ENCODE measurements at places on chromosomes 6 and 20.

DNA sequence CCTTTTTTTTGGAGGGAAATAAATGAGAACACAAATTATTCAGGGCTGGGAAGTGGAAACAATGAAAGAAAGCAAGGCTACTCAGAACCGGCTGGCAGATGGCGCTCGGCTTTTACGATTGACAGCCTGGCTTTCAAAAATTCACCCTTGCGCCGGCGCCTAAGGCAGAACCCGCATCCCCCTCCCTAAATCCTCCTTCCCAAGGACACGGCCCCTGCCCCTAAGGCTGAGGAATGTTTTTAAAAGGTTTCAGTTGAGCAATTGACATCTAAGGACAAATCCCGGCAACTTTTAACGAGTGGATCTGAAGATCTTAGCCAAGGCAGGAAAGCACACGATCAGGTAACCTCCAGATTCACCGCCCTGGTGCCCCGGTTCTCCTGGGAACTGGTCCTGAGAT is 16.3 kb downstream of the GNAS start:
- peak; percentile 32 for DNase-seq

DNA sequence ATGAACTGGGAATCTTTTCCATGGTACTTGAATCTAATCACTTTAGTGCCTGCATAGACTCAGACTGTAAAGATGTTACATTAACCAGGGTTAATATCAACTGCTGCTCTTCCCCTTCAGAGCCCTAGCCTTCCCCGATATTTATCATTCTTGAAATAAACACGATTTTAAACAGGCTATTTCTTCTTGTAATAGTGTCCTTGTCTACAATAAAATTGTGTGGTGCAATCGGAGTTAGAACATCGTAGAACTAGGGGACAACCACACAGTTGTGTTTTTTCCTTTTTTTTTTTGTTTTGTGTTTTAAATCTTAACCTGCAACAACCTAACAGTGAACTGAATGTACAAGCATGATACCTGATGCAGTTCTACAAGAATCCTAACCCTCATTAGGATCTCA is 4.5 kb downstream of the GJA1 start:
- DNase-seq = no peak

DNA sequence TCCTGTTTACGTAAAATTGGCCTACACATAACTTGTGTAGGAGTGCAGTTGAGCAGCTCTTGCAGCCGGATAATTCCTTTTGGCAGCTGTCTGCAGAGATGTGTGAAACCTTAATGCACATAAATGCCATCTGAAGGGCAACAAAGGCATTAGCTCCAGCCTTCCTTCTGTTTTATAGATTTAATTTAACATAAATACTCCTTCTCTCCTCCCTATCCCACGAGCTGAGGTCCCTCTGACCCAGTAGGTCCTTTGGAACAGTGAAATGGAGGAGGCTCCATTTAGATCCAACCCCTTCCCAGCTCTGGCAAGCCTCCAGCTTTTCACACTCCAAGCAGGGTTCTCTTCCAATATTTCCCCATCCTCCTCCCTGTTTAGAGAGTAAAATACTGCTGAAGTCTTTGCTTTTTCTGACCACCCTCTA is 6.5 kb downstream of the PLEKHG1 start:
- no peak for DNase-seq

DNA sequence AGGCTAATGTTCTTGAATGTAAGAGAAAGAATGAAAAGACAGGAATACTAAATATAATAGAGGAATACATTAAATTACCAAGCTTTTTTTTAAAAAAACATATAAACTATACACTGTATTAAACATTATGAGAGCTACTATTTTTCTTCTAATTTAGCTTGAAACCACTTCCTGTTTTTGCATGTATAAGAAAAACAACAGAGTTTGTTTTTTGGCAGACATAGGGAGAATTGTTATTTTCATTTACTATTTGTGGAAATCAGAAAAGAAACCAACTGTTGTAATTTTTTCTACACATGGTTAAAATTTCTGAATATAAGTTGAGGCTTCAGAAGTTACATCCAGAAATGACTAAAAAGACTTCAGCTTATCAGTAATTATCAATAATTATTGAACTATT is 991.8 kb upstream of the GJE1 start:
- no peak for DNase-seq

GRCh38 chr6:153538491-153538890 is 407.4 kb upstream of the RGS17 start:
- no peak for DNase-seq

GRCh38 chr6:5051394-5051793 is 33.7 kb upstream of the PPP1R3G start:
- DNase-seq = no peak

GRCh38 chr6:76416821-76417605 is 344.6 kb upstream of the IMPG1 start:
- no peak for DNase-seq

DNA sequence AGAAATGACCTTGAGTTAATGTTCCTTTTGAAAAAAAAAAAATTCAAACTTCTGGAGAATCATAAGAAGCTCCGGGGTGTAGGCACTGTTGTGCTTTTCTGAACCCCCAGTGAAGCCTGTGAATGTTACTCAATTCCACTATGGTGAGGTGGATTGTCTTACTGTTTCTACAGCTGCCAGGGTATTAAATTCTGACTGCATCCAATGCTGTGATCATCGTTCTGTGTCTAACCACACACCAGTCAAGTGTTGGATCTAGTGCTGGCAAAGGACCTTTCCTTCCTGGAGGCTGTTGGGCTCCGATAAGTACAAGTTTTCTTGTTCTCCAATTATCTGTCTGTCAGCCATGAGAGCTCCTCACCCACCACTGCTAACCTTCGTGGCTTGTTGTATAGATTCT is 162.0 kb upstream of the EPHA7 start:
- DNase-seq = no peak

- no peak for DNase-seq
Measured at GRCh38 chr20:8284902-8285301, 152.8 kb downstream of the PLCB1 start.

GRCh38 chr6:99801805-99802204 is 192.2 kb downstream of the MCHR2 start:
- no peak for DNase-seq

GRCh38 chr20:11195899-11196558 is 522.2 kb upstream of the JAG1 start:
- DNase-seq = no peak

GRCh38 chr20:2866236-2866635 is 7.0 kb upstream of the PTPRA start:
- no peak for DNase-seq

- DNase-seq = no peak
Measured at GRCh38 chr6:109292983-109293586, 89.2 kb downstream of the CD164 start.

GRCh38 chr6:9978480-9978879 is 436.4 kb downstream of the TFAP2A start:
- no peak for DNase-seq

DNA sequence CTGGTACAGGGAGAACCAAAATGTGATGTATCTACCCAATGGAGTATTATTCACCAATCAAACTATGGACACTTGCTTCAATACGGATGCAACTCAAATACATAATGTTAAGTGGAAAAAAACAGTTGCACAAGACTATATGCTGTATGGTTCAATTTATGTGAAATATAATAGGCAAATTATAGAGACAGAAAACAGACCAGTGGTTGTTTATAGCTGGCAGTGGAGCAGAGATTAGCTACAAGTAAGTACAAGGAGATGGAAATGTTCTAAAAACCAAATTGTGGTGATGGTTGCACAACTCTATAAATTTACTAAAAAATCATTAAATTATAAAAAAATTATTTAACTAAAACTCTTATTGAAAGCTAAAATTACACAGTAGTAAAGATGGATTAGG is 113.2 kb downstream of the PRDM1 start:
- DNase-seq = no peak

GRCh38 chr6:14284969-14285590 is 167.5 kb downstream of the CD83 start:
- no peak for DNase-seq

DNA sequence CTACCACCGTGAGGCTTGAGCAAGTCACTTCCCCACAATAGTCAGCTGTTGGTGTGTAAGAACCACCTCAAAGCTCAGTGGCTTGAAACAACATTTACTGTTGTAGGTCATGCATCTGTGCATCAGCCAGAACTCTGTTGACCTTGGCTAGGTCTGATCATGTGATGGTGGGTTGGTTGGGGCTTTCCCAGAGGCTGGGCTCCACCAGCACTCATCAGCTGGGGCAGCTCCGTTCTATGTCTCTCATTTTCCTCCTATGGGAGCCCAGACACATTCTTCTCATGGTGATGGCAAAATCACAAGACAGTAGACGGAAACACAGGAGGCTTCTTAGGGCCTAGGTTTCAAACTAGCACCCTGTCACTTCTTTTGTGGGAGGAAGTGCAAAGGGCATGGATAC is 42.8 kb upstream of the PSMF1 start:
- no peak for DNase-seq

DNA sequence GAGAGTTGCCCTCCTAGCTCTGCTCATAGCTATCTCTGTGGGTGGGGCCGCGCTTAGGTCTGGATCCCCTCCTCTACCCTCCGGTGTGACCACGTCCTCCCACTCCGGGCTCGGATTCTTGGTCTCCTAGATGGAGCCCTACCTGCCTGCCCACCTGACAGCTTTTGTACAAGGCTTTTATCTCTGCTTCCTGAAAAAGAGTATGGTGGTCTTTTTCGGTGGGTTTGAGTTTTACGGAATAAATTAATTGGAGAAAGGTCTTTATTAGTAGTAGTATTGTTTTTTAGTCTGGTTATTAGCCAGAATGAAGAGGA is 773 bp downstream of the SMAP1 start:
- DNase-seq = no peak

DNA sequence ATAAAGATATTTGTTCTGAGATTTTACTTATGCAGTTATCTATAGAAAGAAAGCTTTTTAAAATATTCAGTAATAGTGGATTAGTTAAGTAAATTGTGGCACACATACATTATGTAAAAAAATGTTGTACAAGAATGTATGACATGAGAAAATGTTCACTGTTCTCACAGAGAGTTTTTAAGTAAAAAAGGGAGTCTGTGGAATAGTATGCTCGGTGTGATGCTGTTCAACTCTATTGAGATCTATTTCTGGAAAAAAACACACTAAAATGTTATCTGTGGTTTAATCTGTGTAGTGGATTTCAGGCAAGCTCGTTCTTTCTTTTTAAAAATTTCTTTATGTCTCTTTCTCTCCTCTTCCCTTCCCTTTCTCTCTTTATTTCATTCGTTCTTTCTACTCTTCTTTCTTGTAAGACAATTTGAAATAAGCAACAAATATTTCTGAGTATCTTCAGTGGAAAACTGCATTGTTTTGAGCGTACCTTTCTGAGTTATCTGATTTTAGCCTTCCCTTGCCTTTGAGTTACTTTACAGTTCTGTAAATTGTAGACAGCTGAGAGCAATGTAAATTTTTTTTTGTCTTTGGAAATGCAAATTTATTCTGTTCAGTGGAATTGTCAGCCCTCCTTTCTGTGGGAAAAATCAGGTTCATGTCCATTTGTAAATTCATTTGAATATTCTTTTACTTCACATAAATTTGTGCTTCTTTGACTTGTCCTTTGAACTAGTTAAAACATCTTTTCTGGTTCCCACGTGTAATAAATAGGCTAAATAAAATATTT is 229.0 kb upstream of the NOX3 start:
- no peak for DNase-seq

DNA sequence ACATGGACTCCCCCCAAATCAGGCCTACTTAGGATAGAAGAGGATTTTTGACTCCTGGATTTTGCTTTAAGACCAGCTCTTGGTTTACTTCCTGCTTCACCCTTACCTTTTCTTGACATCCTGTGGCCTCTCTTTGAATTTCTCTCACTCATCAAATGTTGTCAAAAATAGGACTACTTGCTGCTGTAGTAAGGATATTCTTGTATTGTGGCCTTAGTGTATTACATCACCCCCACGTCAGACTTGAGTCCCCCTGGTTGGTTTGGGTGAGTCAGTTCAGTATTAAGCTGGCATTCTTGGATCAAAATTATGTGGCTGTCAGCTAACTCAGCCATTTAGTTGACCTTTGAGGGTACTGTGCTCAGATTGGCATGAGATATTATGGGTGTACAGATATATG is 1.1 kb downstream of the TPX2 start:
- no peak for DNase-seq

GRCh38 chr6:90194371-90194841 is 102.2 kb downstream of the BACH2 start:
- no peak for DNase-seq

DNA sequence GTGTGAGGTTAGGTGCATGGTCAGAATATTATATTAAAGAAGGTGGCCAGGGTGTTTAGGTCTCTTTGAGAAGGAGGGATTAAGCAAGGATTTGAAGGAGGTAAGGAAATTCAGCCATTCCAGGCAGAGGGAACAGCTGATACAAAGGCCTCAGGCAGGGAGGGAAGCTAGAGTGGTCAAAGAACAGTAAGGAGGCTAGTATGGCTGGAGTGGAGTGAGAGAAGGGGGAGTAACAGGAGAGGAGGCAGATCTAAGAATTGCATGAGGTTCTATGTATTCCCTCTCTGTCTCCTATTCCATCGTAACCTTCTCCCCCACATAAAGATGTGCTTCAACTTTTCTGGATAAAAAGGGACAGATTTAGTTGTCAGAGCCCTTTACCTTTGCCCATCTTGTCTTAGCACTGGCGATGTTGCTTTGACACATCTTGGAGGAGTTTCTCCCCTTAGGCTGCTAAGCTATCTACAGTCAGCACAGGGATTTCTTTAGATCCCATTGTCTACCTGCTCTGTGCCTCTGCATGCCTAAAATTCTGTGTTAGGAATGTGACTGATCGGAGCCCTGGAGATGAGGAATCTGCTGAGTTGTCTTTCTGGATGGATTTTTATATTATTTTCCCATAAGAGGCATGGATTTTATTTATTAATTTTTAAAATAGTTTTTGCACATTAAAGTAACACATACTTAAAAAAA is 59.9 kb downstream of the KLHL31 start:
- DNase-seq = no peak

GRCh38 chr6:25334793-25335192 is 55.6 kb downstream of the CARMIL1 start:
- no peak for DNase-seq

- DNase-seq = no peak
Measured at GRCh38 chr6:156449128-156449527, 328.1 kb upstream of the ARID1B start.

DNA sequence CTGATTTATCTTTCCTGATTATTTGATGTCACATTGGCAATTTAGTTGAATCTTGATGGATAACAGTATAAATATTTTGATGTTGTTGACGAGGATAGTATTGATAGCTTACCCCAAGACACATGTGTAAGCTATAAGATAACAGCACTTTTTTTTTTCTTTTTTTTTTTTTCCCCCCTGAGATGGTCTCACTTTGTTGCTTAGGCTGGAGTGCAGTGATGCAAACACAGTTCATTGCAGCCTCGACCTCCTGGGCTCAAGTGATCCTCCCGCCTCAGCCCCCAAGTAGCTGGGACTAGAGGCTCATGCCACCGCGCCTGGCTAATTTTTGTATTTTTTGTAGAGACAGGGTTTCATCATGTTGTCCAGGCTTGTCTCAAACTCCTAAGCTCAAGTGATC is 21.8 kb downstream of the MYO6 start:
- DNase-seq = no peak

DNA sequence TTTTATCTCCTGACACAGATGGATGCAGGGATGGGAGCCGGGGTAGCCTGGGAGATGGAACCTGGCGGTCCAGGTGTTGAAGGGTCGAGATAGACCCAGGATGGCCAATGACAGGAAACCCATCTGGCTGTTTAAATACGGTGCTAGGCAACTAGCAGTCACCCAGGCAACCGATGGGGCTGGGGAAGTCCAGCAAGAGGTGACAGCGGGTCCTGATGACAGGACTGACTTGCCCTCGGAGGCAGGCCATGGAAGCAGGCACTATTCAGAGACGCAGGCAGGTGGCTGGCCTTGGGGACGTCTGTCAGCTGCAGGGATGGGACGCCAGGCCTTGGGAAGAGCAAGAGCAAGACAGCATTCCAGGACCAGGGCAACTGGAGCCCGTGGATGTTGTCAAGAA is 135.4 kb upstream of the RALGAPA2 start:
- DNase-seq = no peak
